ENCODE measurements at places on chromosomes 2 and 18.

DNA sequence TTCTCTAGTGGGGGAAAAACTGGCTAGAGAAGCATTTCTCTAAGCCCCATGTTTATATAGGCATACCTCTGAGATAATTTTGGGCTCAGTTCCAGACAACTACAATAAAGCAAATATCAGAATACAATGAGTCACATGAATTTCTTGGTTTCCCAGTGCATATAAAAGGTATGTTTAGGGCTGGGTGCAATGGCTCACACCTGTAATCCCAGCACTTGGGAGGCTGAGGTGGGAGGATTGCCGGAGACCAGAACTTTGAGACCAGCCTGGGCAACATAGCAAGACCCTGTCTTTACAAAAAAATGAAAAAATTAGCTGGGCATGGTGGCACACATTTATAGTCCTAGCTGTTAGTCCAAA, 22.2 kb downstream of the TSN start:
- no peak for DNase-seq

DNA sequence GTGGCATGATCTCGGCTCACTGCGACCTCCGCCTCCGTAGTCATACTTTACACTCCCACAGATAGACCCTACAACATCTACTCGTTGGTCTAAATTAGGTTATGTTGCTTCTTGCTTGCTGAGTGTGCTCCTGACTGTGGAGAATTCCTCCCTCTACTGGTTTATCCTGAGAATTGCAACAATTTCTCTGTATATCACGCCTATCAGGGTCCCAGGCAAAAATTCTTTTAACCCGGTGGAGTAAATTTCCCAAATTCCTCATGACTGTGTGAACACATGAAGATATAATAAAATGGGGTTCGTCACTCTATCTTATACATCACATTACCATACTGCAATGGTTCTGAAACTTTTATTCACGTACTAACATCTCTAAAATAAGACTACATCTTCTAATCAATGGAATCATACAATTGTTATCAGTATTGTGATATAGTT, 156.7 kb downstream of the EVA1A start:
- DNase-seq = peak; percentile 21

DNA sequence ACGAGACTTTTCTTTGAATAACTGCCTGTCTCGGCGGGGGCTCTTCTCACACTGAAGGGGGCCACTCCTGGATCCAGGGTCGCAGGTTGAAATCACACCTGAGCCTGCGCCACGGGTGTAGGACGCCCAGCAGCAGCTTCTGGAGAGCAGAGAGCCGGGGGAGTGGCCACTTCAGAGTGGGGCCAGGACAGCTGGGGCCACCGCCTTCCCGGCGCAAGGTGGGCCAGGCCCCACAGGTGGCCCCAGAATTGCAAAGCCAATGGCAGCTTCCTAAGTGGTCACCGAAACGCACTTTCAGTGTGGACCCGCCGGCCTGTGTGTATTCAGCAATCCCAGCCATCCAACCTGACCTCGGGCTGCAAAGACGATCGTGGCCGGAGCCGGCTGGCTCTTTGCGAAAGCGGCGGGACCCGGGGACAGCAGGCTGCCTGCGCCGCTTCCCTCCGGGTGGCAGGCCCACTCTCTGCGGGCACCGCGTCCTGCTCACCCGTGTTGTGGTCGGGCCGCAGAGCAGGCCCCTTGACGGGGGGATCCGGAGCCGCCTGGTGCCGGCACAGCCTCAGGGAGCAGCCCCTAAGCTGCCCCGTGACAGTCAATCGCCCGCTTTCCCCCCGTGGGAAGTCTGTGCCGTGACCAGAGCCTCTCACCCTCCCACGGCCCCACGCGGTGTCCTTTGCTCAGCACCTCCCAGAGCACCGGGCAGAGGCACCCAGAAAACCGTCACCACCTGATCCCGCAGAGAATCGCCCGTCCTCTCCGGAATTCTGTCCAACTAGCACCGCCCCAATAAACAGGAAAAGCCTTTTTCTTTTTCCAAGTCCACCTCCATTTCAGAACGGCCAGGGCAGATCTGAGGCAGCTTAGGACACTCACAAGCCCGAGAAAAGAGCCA, 144.7 kb downstream of the ZNF516 start:
- DNase-seq = no peak

DNA sequence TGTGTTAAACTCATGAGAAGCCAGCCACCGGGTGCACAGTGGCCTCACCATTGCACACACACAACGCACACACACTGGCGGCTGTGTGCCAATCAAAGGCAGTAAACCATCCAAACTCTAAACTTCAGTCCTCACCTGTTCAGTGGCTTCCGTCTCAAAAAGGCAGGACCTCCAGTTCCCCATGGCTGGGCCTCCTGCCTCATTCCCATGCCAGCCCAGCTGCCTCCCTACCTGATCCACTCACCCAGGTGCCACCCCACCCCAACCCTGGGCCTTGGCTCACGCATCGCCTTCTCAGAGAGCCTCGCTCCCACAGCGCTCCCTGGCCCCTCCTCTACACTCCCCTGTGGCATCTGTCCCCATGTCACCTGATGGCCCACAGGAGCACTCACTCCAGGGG, 190.9 kb downstream of the EIPR1 start:
- peak; percentile 31 for DNase-seq

DNA sequence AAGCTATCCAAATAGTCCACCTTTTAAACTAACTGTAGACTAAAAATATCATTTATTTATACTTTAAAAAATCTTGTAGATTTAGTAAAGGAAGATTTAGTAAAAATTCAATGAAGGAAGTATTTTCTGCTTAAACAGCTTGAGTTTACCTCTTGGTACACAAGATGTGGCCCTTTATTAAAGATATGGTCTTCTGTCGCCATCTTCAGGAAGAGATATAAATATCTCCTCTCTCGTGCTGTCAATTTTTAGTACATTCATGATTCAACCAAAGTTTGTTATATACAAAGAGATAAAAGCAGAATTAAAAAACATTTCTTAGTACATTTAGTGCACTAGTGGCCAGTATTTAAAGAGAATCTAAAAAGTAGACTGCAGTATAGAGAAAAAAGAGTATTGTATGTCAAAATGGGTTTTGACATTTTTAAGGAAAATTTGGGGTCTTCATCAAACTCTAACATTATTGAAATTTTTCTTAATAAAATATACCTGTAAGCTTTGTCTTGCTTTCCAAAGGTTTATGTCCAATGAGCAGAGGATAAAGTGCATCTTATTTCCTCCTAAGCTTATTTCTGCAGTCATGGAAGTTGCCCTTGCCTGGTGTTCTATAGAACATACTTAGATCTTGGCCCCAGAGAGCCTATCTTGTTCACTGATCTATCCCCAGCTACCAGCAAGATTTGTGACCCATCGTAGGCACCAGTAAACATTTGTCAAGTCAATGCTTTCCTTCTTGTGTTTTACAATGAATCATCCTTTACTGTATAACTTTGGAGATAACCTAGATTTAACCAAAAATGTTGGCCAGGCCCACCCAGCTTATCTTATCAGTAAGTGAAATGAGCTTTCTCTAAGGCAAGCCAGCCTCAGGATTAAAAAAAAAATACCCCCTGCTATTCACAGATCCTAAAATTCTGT, 18.5 kb upstream of the EML6 start:
- DNase-seq = peak; percentile 23

- peak; percentile 34 for DNase-seq
Measured at GRCh38 chr2:128286011-128286721, 32.5 kb downstream of the HS6ST1 start.

DNA sequence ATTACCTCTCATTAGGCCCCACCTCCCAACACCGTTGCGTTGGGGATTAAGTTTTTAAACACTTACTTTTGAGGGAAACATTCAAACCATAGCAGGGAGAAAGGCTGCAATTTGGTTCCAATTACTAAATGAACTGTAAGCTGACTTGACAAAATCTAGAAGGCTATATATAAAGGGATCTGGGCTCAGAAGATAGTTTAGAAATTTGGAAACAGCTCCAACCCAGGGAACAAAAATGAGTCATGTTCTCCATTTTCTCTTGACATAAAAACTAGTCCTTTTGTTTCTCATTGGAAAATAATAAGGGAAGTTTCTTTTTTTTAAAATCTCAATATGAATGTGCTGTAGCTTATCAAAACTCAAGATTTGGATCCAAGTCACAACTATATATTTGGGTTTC, 17.5 kb downstream of the MOGAT1 start:
- peak; percentile 22 for DNase-seq

DNA sequence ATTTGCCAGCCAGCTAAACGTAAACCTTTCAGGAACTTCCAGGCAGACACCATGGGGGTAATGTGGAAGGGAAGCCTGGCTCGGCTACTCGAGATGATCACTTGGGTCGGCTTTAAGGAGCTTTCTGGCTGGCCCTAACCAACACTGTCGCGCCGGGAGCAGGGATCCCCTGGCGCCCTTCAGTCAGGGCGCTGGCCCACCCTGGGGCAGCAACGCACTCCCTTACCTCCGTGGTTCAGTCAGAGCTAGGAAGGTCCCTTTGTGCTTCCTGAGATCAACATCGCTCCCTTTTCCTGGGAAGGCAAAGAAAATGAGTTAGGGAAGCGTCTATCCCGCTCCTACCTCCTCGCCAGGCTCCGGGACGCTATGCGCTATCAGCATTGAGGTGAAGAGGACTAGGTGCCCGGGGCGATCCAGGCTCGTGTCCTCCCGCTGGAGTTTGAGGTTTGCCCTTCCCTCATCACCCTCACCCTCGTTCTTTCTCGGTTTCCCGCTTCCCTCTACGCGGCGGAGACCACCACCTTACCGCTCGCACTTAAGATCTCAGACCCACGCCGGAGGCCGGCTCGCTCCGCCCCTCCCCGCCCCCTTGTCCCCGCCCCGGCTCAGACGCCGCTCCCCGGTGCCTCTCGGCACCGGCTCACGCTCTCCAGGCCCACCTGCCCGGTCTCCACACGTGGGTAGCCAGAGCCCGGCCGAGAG, 449 bp upstream of the ATRAID start:
- no peak for DNase-seq

DNA sequence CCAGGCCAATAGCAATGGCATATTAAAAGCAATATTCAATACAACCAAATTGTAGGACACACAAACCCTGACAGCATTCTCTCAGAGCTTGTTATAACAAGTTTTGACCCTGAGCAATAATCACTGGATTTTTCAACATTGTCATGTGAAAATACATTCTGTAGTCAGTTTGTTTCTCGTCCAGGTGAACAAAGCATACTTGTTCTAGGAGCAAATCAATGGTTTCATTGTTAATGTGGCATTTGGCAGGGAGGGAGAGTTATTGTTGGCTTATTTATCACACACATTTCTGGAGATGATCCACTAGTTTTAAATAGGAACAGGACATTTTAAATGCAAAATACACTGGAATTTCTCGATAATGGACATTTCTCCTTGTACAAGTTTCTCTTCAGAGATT, 69.9 kb upstream of the L3MBTL4 start:
- DNase-seq = no peak

GRCh38 chr18:51884039-51884438, 456.0 kb upstream of the DCC start:
- no peak for DNase-seq

DNA sequence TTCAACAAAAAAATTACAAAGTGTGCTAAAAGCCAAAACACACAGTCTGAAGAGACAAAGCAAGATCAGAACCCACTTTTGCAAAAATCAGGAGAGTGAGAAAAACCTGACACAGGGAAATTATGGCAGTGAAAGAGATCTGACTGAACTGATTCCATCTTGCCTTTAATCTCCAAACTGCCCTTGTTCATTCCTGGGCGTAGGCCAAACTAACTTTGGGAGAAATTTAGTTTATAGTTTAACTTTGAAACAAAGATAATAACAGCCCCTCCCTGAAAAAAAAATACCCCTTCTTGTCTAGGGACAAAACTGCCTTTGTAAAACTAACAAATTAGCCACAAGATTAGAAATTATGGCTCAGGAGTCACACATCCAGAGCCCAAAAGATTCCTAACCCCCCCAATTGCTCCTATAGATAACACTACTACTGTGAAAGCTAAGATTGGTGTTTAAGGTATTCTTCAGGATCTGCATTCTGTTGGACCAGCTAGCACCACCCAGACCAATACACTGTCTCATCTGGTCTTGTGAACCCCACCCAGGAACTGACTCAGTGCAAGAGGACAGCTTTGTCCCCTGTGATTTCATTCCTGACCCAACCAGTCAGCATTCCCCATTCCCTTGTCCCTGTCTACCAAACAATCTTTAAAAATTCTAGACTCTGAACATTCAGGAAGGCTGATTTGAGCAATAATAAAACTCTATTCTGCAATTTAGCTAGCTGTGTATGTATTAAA, 226.1 kb upstream of the SH3BP4 start:
- DNase-seq = no peak

- DNase-seq = no peak
Measured at GRCh38 chr18:36634573-36635216, 194.1 kb downstream of the TPGS2 start.

GRCh38 chr2:107359021-107359420, 467.7 kb upstream of the RGPD4 start:
- DNase-seq = no peak

- no peak for DNase-seq
Measured at GRCh38 chr2:121790276-121790956, 35.0 kb downstream of the TSN start.

DNA sequence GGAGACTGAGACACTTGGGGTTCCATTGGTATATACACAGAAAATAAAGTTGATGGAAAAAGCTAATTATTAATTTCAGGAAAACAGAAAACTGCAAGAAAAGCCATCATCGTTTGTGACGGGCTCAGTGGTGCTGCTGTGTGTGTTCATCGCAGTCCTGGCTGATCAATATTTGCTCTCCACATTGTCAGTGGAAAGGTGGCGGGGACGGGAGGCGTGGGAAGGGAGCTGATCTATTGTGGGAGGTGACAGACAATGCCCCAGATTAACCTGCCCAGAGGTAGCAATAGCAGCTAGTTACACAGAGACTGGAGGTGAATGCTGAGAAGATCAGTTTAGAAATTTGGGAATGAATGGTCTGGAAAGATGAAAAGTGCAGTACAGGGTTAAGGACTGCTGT, 50.0 kb upstream of the CTDP1 start:
- DNase-seq = no peak

GRCh38 chr18:56889621-56890020, 238.5 kb downstream of the WDR7 start:
- no peak for DNase-seq
